Endothelial cell of coronary artery (primary cell): ENCODE measurements at places on chromosomes 2 and 18. TPM values are rescaled to one million over a fixed set of nuclear protein-coding genes. Genes with fewer than 3 reads are reported as not detected.

GPAT2 gene
- 3.8 and 11.9 TPM in 2 replicates for total RNA-seq

ALKAL2 gene
- total RNA-seq = not detected in 2 replicates

CABYR gene
- total RNA-seq = 1.5 and 1.6 TPM in 2 replicates

ZBTB7C gene
- total RNA-seq = not detected in 2 replicates

REG1B gene
- total RNA-seq = not detected in 2 replicates

SDC1 gene
- 0.47 and 1.5 TPM in 2 replicates for total RNA-seq

DSEL gene
- total RNA-seq = 7.8 and 13.4 TPM in 2 replicates

ANKRD62 gene
- not detected in 2 replicates for total RNA-seq

ALPI gene
- not detected in 2 replicates for total RNA-seq

NOL4 gene
- under 0.01 TPM in 1 of 2 replicates, not detected in the other for total RNA-seq

KLHL29 gene
- total RNA-seq = 2.8 and 6.3 TPM in 2 replicates

RFX8 gene
- 0.28 and 0.81 TPM in 2 replicates for total RNA-seq

RGPD3 gene
- 0.09 and 0.19 TPM in 2 replicates for total RNA-seq

CIB4 gene
- not detected in 2 replicates for total RNA-seq

NAT8 gene
- not detected in 2 replicates for total RNA-seq

CFC1B gene
- total RNA-seq = not detected in 2 replicates
